NCI-H748 treated with DMSO at 0.1 percent for 48 hours (cell line): ENCODE measurements at places on chromosomes 2 and 18.

GRCh38 chr2:54914637-54915036, 135.6 kb downstream of the RTN4 start:
- DNase-seq: no peak

DNA sequence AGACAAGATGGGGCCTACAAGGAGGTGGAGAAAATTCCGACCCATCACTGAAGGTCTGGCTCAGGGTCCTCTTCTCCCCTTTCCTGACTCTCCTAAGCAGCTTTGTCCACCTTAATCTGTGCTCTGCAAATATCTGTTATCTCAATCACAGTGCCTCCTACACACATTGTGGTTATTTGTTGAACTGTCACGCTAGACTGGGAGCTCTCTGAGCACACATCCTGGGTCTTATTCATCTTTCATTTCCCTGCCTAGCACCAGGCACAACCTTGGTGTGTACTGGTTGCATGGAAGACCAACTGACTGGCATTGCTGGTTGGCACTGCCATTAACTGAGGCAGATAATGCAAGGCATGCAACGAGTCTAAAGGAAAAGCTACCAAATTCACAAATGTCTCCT, 122.9 kb upstream of the ST6GAL2 start:
- DNase-seq: no peak

- DNase-seq: no peak
These were observed 16.3 kb downstream of the MFSD2B start for GRCh38 chr2:24026233-24026632.

- no peak for DNase-seq
These were observed 97.4 kb upstream of the LCLAT1 start for GRCh38 chr2:30349691-30350090.

DNA sequence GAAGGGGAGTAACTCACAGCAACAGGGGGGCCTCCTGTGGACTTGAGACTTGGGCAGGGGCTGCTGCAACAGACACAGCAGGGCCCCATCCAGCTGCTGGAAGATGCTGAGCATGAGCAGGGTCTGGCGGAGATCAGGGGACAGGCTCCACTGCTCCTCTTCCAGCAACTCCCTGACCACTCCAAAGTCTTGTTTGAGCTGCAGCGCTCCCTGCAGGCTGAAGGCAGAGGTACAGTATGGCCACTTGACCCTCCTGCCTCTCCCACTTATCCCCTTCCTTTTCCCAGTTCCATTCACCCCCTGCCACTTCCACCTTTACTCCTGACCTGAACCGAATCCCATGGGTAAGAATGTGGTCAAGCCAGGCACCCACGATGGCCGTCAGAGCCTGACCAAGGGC, 2.4 kb upstream of the MRPL53 start:
- no peak for DNase-seq

- no peak for DNase-seq
These were observed 1.7 kb downstream of the MYO1B start for GRCh38 chr2:191246820-191247380.

- DNase-seq: no peak
These were observed 376.3 kb upstream of the MYT1L start for GRCh38 chr2:2707206-2707991.

DNA sequence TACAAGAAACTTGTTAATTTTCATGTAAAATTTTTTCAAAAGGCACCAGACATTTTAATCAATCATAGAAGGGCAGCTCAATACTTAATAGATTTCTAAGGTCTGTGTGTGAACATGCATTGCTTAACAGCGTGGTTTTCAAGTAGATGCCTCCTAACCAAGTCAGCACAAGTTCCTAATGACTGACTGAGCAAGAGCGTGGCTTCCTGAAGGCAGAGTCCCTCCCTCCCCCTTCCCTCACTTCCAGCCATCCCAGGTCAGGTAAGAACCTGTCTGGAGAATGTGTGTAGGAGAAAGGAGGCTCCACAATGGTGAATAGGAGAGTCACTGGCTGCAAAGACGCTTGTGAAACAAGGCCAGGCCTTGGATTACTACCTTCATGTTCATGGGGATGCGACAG, 33.5 kb upstream of the DAPL1 start:
- no peak for DNase-seq

- no peak for DNase-seq
These were observed 242.1 kb upstream of the RND3 start for GRCh38 chr2:150729495-150729955.
